Frontal cortex (tissue), 4 donors: ENCODE measurements at places on chromosomes 13 and 19. TPM values are rescaled to one million over a fixed set of nuclear protein-coding genes. Genes with fewer than 3 reads are reported as not detected.

Gene C19orf81
- not detected for total RNA-seq

Gene BEST2
- not detected for total RNA-seq

Gene KRTDAP
- total RNA-seq: not detected

Gene MEDAG
- 0.82 TPM for total RNA-seq

Gene HTR2A
- total RNA-seq: 13.0 TPM

Gene BRSK1
- 81.1 TPM for total RNA-seq

DNA sequence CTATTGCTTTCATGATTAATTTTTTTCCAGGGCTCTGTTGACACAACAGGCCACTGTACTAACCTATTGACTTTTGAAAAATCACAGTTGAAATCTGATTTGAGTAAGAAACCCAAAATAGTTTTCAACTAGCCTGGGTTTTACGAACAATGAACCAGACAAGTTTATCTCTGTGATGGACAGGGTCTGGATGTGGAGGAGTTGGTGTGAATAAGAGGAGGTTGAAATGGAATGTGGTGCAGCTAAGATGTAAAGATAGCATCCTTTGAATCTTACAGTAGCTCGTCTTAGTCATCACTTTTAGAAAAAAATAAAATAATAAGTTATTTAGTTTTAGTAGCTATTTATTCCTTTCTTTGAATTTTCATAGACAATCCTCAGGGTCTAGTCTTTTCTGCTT, 8.3 kb upstream of the OXGR1 start:
- DNase-seq: no peak

DNA sequence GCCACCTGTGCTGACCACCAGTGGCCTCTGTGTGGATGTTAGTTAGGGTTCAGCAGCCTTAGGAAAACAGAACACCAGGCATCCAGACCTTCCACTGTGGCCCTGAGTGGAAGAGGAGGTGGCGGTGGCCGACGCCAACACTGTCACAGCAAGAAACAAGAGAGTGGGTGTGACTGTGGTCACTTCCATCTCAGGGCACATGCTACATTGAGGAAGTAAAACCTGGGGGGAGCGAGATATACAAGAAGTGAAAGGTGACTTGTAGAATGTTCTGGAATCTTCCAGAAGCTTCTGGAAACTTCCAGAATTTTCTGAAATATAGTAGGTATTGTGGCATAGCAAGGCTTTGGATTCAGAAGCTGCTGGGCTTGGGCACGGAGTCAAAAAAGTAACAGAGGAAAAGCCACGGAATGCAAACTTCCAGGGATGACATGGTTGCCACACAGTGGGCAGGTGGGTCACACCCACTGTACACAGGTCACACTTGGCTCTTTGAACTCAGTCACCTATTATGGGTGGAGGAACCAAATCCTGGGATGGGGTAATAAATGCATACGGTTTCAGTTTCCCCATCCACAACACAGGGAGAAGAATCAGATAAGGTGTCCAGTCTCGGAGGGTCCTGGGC, 24.3 kb downstream of the GNG7 start:
- no peak for DNase-seq

GRCh38 chr19:17323964-17324332, 10.7 kb downstream of the ANO8 start:
- DNase-seq: no peak

DNA sequence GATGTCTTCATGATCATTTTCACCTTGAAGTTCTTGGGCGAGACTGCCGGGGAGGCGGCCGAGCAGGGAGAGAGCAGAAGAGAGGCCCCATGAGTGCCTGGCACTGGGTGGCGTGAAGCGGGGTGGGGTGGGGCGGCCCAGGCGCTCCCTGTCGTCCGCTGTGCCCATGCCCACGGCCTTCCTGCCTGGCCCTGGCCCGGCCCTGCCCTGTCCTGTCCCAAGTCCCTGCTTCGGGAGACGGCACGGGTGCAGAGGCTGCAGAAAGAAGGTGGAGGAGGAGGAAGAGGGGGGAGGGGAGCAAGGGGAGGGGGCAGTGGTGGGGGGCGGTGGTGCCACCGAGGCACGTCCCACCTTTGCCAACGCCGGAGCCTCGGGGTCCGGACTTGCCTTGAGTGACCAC, 118.4 kb downstream of the PTPRS start:
- DNase-seq: no peak

DNA sequence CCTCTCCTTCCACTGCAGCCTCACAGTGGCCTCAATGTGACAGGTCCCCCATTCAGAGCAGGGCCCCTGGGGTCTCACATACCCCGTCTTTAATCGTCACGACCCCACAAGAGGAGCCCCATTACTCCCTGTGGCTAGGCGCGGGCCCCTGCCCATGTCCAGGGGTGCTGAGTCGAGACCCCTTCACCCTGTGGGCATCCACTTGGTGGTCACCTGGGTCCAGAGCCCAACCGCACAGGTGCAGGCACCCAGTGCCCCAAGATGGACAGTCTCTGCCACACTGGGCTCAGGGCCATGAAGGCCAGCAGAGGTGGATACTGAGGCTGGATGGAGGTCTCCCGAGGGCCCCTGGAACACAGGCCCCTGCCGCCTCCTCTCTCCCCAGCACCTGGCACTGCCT, 3.0 kb downstream of the TMEM259 start:
- no peak for DNase-seq
